ENCODE measurements at places on chromosomes 11 and 22.

DNA sequence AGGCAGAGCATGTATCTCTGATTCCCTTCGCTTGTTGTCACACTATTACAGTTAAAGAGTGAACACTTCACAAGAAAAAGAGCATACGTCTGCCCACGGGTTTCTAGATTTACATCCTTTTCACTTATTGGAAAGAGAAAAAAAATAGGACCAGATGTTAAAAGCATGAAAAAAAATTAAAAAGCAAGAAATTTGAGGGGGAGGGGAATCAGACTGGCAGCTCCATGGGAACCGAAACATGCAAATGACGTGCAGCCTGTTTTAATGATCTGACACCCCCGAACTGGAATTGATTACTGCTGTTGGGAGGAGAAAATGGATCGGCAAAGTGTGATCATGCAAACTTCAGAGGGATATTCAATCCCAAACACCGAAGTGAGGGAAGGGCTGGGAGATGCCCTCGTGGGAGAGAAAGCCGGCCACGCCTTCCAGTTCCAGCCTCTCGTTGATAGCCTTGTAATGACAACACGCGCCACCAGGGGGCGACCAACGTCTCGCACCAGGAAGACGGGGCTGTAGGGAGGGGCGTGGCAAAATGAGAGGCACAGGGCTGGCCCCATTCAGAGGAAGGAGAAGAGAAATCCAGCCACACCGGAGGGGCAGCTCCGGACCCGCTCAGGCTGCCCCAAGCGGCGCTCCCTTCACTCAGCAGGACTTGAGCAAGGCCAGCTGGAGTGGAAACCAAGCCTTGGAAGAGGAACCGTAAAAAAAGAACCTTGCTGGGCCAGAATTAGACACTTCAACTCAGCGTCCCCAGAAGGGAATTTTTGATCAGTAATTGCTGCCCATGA lies 53.8 kb upstream of the SYT13 start:
- peaks cover 14% of the 10 kb centered on the region for H3K27me3 ChIP-seq
- DNase-seq, result peak; percentile 94
- no peak overlapping the region for H3K27ac ChIP-seq

- no peaks in the 10 kb centered on the region for H3K27me3 ChIP-seq
- DNase-seq, result no peak
- H3K27ac ChIP-seq, result peak overlapping the region; percentile 92
Measured at GRCh38 chr11:72226701-72227100, 2.1 kb downstream of the INPPL1 start.

DNA sequence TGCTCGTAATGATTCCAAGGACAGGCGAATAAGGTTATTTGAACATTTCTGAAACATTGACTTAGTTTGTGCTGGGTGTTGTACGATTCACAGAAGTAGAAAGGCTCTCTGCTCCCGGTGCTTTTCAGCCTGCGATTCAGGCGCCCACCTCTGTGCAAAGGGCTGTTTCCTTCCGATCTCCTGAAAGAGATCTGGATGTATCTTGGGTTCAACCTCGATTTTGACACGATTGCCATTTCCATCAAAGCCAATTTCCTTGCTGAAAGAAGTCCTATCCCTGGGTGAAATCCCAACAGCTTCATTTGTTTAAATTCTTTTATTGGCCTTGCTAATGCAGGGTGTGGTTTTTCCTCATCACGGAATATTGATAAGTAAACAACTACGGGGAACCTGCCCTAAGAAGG lies 1.1 kb upstream of the ZC3H12C start:
- H3K27ac ChIP-seq, result no peak overlapping the region
- DNase-seq, result no peak
- H3K4me1 ChIP-seq, result no peaks in the 10 kb centered on the region
- peak overlapping the region; percentile 67 for H3K4me3 ChIP-seq
- no peaks in the 10 kb centered on the region for H3K36me3 ChIP-seq

GRCh38 chr22:39153220-39153717 lies 789 bp upstream of the CBX7 start:
- DNase-seq, result no peak
- peak overlapping the region; percentile 97 for H3K4me3 ChIP-seq
- peaks cover 7% of the 10 kb centered on the region for H3K27me3 ChIP-seq
- H3K4me1 ChIP-seq, result peaks cover 33% of the 10 kb centered on the region
- peak overlapping the region; percentile 95 for H3K27ac ChIP-seq
- peaks cover 21% of the 10 kb centered on the region for H3K36me3 ChIP-seq

DNA sequence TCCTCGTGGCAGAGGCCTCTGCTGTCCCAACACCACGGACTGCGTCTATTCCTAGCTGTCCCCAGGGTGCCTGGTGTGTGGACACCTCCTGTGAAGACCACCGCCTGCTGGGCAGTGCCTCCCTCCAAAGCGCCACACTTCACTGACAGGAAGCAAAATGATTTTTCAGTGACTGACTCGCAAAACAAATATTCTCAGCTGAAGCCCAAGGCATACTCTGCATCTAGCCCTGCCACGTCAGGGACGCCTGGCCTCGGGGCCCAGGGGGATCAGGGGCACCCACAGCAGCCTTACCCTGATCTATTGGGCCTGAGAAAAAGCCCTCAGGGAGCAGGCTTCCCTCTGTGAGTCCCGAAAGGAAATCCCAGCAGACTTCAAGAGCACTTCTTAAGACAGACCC lies 2.2 kb downstream of the BRD1 start:
- H3K27ac ChIP-seq, result peak overlapping the region; percentile 97
- no peak for DNase-seq
- H3K4me1 ChIP-seq, result peaks cover 48% of the 10 kb centered on the region
- peaks cover 57% of the 10 kb centered on the region for H3K36me3 ChIP-seq
- peak overlapping the region; percentile 96 for H3K4me3 ChIP-seq

DNA sequence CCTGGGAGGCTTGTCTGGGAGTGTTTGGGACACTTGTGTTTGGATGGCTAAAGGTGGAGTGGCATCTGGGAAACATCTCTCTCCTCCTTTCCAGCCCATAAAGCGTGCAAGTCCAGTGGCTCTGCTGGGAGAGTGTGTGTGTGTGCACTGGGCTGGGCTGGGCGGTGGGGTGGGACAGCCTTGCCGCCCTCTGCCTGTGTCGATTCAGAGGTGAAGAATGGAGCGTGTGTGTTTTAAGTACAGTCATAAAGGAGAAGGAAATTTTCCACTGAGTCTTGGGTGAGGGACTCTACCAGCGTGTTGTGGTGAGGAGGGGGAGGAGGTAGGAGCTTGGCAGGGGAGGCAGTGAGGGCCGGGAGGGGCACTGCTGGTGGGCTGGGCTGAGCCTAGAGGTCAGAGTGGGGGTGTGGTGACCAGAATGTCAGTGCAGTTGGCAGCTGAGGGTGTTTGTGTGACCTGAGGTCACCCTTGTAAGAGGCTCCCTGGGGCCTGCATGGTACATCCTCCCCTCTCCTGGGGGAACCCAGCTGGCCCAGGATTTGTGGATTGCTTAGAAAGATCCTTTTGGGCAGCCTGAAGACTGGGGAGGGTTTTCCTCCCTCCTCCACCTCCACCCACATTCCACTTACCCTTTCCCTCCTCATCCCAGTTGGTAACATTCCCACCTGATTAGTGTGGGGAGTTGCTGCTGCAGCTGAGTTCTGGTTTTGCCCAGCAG lies 1.7 kb downstream of the TIMP3 start:
- peak overlapping the region; percentile 38 for H3K27ac ChIP-seq
- DNase-seq, result no peak
- no peak overlapping the region for H3K4me3 ChIP-seq
- peaks cover 1% of the 10 kb centered on the region for H3K4me1 ChIP-seq

GRCh38 chr11:65418431-65418680 lies 4.2 kb upstream of the NEAT1 start:
- peaks cover 62% of the 10 kb centered on the region for H3K36me3 ChIP-seq
- DNase-seq, result no peak
- peak overlapping the region; percentile 100 for H3K4me3 ChIP-seq
- peak overlapping the region; percentile 99 for H3K27ac ChIP-seq
- no peaks in the 10 kb centered on the region for H3K27me3 ChIP-seq

Data from effector memory CD8-positive, alpha-beta T cell (primary cell).